ENCODE measurements at places on chromosomes 2 and 18.

DNA sequence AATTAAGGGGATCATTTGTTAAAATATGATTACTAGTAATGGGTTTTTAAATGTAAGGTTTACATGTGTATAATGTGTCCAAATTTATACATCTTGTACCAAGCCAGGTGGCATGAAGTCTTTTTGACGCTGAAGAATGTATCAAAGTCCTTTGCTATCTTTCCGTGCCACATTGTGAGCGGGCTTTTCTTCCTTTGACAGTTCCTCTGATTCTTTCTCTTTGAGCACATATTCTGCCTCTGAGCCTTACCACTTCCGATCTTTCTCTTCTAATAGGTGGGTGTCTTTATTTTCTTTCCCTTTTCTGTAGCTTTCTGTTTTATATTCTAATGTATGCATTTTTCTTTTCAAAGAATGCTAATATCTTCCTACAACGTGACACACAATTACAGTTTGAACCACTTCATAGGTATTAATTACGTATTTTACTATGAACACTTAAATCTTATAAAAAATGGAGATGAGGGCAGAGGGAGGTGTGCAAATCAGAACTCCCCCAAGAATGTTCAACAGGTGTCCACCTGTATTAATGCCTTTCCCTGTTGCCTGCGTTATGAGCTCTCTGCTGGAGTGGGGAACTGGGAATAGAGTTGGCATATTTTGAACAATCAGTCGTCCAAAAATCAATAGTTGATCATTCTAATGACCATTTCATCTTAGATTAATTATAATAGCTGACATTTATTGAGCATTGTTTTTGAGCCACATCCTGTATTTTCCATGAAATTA lies 175.5 kb downstream of the TPGS2 start:
- DNase-seq = no peak

DNA sequence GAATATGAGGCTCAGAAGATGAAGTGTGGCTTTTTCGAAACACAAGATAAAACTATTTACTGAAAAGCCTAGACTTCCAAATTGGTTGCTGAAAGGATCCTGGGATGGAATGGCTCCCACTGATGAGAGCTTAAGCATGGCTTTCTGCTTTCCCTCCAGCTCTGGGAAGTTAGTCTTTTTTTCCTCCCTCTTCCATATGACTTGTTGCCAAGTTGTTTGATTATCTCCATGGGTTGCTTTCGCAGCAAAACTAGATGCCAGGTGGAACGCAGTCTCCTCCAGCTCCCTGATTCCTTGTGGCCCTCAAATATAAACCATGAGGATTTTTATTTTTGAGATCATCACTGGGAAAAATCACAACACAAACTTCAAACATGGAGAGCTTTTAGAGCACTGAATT lies 276.5 kb downstream of the LRRTM1 start:
- DNase-seq = no peak

DNA sequence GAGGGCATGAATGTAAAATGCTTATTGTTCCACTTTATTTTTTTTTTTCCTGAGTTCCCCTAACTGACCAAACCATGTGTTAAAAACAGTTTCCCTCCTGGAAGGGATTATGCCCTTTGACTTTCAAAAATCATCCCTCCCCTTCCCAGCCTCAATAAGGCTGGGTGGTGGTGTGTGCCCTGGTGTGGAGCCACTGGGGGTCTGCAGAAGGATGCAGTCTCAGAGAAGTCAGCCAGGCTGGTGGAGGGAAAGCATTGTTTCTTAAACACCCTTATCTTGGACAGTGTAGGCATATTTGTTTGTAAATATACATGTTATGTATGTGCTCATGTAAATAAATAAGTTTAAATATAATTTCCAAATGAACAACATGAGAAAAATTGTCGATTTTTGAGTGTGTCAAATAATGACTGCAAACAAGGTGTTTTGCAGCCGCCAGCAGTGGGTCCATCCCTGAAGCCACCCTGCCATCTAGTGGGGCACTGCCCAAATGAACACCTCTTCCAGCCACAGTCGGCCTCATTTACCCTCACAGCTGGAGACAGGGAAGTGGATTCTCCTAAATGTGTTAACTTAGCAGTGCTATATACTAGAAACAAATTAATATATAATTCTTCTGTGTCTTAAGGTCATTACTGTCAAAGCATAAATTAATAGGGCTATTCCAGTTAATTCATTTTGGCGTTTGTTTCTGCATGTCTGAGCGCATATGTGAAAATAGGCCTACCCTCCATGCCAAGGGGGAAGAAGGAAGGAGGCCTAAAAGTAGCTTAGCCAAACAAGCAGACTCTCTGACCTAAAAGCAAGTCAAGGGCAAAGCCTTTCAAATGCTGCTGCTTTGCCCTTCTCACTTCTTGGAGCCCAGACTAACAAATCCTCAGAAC lies 209.6 kb upstream of the PIK3C3 start:
- DNase-seq = peak; percentile 42

- no peak for DNase-seq
Measured at GRCh38 chr2:66489436-66489835, 54.5 kb downstream of the MEIS1 start.

GRCh38 chr2:218471036-218471435 lies 52.1 kb downstream of the VIL1 start:
- DNase-seq = no peak

- DNase-seq = no peak
Measured at GRCh38 chr2:162265666-162266459, 22.6 kb upstream of the FAP start.

DNA sequence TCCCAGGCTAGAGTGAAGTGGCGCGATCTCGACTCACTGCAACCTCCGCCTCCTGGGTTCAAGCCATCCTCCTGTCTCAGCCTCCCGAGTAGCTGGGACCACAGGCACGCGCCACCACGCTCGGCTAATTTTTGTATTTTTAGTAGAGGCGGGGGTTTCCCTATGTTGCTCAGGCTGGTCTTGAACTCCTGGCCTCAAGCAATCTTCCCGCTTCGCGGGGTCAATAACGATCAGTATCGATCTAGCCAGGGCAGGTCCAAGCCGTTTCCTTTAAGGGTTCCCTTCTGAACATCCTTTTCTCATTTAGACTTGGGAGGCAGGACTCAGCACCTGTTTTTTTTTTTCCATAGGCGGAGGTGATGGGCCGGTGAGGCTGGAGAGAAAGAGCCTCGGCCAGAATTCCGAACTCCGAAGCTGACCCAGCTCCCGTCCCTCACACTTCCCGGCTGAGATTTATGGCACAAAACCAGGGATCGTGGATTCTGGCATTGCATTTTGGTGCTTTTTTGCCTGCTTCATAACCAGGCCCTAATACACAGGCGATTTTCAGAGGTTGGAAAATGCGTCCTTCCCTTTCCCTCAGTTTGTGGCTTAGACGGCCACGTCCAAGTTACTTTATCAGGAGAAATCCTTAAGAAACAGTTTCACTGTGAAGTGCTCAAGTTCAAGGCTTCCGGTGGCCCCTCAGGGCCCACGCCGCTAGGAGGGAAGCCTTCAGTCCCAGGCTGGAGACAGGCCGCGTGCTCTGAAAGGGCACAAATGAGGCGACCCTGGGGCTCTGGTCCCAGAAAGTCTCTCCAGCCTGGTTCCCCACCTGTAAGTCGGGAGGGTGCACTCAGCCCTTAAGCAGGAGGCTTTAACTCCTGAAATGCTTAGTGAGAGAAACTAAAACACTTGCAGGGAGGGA lies 998 bp upstream of the SLC66A3 start:
- no peak for DNase-seq

Data from stimulated activated CD8-positive, alpha-beta memory T cell treated with anti-CD3 and anti-CD28 coated beads, Interleukin-4, amount 100 ng/mL, for 48 hours (primary cell).